ENCODE measurements at places on chromosomes 3 and 15.

- DNase-seq, result peak; percentile 41
These were observed 92.3 kb upstream of the MRPS22 start for GRCh38 chr3:139251529-139251928.

- no peak for DNase-seq
These were observed 23.5 kb downstream of the COLQ start for GRCh38 chr3:15497964-15498363.

- no peak for DNase-seq
These were observed 214.4 kb upstream of the SOX2 start for GRCh38 chr3:181497358-181497757.

DNA sequence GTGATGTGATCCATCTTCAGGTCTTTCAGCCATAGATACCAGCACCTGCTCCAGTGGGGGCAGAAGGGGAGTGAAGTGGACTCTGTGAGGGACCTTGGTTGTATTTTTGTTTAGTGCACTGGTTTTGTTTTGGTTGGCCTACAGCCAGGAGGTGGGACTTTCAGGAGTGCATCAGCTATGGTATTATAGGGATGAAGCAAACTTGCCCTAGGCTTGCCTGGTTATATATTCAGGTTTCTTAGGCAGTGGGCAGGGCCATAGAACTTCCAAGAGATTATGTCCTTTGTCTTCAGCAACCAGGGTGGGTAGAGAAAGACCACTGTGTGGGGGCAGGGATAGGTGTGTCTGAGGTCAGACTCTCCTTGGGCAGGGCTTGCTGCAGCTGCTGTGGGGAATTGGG is 337.3 kb upstream of the SGO1 start:
- DNase-seq, result no peak

GRCh38 chr3:142586803-142587406 is 8.4 kb upstream of the ATR start:
- peak; percentile 65 for DNase-seq

DNA sequence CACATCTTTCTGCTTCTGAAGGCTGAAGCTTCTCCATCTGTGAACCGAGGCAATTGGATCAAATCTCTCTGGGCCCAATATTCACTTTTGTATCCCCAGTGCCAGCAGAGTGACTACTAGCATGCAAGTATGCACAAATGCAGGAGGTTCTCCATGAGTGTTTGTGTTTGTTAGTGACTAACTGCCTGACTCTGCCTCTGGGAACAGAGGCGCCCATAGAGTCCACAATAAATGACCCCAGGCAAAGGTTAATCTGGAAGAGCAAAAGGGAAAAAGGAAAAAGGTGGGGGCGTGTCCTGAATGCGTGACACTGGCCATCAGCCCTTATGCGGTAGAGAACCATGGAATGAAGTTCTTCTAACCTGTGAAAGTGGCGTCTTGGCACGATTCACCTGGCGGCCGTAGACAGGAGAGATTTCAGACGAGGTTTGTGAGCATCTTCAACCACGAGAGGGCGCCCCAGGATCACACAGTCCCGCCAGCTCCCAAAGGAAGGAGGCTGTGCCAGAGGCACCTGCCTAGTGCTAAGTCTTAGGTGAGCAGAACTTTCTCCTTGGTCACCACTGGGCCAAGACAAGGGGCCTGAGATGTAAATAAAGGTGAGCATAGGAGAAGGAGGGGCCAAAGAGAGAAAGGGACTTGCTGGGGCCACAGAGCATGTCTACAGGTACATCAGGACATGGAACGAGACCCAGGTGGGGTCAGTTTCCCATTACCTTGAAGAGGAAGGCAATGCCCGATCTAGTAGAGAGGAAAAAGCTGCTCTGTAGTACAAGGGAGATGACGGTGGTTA is 44.2 kb downstream of the RBPMS2 start:
- peak; percentile 84 for DNase-seq

GRCh38 chr15:91625506-91625905 is 228.0 kb upstream of the SLCO3A1 start:
- no peak for DNase-seq

DNA sequence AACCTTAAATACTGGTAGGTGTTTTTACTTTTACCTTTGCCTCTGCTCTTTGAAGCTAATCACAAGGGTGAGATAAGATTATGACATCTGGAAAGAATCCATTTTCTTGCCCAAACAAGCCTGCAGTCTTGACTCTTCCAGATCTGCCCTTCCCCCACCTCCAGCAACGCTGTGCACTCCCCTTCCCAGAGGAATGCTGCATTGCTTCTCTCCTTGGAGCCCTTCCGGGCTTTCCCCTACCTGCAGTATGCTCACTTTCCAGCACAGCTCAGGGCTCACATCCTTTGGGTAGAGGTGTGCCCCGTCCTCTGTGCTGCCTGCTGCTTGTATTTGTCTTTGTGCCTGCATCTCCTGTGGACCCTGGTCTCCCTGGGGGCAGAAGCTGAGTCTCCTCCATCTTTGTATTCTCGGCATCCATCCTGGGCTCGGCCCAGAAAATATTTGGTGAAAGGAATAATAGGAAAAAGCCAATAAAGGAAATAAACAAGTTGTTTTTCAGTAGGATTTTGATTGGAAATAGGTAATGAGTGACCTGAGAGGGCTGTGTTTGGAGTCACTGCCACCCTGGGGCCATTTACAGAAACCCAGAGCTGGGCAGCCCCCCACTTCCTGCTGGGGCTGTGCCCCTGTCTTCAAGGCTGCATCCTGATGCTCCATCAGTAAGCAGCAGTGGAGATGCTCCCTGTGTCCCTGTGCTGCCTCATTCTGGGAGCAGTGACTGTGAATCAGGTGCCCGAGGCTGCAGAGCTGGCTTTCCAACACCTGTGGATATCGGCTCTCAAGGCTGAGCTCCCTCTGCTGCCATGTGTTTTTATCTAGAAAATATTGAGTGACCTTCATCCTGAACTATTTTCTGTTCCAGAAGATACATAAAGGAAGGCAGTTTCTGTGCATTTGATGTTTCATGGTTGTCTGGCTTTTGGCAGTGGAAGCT is 117.5 kb downstream of the EEFSEC start:
- no peak for DNase-seq

DNA sequence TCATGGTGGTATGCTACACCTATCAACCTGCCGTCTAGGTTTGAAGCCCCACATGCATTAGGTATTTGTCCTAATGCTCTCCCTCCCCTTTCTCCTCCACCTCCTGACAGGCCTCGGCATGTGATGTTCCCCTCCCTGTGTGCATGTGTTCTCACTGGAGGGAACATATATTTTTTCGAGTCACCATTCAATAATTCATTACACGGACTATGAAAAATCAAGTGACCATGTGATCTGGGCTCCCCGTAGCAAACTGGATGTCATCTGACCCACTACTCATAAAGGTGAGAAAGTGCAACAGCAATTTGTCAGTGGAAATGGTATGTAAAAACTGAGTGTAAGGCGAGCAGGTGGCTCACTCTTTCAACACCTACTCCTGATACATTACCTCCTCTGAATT is 224.3 kb upstream of the RASGRP1 start:
- no peak for DNase-seq

GRCh38 chr3:21942328-21942727 is 191.3 kb upstream of the ZNF385D start:
- DNase-seq, result no peak

DNA sequence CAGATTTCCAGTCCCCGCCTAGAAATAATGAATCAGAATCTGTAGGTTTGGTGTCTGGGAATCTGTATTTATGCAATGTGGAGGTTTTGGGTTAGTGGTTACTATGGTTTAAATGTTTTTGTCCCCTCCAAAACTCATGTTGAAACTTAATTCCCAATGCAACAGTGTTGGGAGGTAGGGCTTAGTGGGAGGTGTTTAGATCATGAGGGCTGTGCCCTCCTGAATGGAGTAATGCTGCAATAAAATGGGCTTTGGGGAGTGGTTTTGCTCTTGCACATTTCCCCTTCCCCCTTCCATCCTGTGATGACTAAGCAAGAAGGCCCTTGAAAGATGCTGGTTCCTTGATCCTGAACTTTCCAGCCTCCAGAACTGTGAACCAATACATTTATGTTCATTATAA is 9.2 kb upstream of the RFC4 start:
- peak; percentile 65 for DNase-seq

DNA sequence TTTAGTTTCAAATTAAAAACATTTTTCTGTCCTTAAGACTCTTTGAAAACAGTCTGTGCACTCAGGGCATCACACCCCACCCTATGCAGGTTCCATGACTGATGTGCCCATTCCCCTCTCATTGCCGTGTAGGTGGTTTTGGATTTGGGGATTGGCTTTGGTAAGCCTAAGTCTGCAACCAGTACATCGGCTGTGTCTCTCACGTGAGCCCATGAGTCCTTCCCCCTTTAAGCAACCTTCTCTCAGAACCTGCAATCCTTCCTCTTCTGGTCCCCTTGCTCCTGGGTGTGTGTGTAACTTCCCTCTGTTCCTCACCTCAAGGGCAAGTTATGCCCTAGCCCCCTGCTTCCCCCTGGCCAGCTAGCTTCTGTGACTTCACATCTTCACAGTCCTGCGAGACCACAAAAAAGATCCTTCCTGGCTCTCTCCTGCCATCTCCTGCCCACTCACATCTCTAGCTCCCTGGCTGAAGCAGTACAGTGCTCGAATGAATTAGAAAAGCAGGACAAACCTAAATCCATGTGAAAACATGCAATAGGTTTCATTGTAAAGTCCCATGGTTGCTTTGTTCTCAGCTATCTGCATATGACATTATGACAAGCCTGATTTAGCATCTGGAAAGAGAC is 126.7 kb downstream of the UACA start:
- DNase-seq, result no peak

DNA sequence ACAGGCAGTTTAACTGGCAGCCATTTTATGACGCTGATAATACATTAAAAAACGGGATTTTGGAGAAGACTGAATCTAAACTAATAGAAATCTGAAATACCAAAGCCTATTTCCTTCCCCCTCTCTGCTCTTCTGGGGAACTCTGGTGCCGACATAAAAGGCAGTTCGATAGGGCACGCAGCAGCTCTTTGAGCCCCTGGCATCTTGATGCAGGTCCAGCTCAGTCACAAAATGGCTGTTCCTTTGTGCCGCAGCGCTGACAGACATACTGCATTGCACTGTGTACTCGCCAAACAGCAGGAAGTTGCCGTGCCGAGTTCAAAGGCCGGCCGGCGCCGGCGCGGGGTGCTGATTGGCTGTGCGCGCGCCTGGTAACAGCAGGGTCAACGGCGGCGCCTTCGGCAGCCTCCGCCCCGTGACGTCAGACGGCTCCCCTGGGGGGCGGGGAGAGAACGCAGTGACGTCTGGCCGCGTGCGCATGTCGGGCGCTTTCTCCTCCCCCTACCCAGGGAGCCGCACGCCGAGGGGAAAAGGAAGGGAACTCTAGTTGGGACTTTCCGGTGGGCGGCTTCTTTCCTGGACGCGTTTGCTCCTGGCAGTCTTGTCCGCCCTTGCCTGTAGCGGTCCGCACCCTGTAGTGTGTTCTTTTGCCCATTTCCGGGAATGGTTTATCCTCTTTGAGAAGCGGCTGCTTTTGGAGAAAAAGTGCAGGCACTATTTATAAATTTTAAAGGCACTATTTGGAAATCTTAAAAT is 4.0 kb downstream of the CHD2 start:
- DNase-seq, result peak; percentile 100

- no peak for DNase-seq
These were observed 15.4 kb downstream of the ZDHHC19 start for GRCh38 chr3:196195664-196196265.

DNA sequence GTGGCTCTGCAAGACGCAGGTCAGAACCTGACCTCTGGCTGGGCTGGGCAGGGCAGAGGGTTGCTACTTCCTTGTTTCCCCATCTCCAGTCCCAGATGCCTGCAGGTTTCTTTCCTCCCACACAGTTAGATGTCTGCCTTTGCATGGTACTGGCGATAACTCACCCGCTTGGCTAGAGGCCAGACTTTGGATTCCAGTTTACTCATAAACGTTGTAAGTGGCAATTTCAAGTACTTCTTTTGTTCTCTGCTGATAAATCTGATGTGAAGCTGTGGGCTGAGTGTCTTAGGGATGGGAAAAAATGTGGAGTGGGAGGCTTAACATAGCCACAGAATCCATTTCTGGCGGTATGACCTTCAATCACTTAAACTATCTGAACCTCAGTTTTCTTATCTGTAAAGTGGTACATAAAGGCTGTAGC is 194.2 kb downstream of the EBLN2 start:
- DNase-seq, result no peak

DNA sequence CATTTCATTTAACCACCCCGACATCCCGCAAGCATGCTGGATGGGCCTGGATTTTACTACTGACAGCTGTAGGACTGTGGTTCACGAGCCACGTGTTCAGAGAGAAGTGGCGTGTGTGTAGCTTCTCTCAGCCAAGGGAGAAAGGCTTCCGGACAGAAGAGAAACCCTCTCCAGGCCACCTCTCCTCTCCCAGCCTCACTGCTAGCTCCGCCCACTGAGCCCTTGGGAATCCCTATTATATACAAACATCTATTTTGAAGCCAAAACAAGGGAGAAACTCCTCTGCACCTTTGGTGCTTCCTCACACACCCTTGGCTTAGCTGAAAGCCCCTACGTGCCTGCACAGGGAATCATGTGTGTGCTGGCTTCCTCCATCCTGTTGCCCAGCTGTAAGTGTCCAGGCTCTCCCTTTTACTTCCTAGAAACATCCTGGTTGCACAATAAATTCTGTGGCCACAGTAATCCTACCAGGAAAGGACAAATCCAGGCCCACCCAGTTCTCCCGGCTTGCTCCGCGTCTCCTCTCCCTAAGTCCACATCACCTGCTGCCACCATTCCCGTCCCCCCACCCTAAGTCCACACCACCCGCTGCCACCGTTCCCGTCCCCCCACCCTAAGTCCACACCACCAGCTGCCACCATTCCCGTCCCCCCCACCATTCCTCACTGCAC is 30.5 kb downstream of the PCSK6 start:
- no peak for DNase-seq

DNA sequence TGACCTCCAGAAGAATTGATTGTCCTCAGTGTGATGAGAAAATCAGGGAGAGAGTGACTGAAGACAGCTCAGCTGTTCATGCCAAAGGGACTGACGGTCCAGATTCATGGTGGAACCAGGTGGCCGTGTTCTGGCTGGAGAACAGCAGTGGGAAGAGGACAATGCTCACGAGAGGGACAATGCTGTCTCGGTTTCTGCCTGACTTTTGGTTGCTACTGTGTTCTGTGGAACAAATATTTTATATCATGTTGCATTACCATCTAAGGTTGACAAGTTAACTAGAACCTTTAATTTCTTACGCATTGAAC is 58.0 kb upstream of the ULK4 start:
- no peak for DNase-seq

GRCh38 chr15:48494631-48495030 is 150.9 kb downstream of the FBN1 start:
- no peak for DNase-seq

DNA sequence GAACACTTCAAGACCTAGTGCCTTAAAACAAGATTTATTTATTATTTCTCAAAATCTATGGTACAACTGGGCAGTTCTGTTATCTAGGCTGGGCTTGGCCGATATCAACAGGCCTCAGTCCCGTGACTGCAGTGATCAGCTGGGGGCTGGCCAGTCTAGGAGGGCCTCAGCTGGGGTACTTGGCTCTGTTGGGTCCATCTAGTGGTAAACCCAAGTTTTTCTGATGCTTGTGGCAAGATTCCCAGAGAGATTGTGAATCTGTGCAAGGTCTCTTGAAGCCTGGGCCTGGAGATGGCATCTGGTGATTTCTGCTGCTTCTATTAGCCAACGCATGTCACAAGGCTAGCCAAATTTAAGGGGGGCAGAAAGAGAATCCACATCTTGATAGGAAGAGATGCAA is 482.4 kb upstream of the SGO1 start:
- DNase-seq, result no peak

- no peak for DNase-seq
These were observed 5.2 kb upstream of the KAT2B start for GRCh38 chr3:20035019-20035418.
